ENCODE measurements at places on chromosomes 4 and X.

- no peak for DNase-seq
Measured at GRCh38 chrX:105744946-105745345, 77.4 kb upstream of the NRK start.

DNA sequence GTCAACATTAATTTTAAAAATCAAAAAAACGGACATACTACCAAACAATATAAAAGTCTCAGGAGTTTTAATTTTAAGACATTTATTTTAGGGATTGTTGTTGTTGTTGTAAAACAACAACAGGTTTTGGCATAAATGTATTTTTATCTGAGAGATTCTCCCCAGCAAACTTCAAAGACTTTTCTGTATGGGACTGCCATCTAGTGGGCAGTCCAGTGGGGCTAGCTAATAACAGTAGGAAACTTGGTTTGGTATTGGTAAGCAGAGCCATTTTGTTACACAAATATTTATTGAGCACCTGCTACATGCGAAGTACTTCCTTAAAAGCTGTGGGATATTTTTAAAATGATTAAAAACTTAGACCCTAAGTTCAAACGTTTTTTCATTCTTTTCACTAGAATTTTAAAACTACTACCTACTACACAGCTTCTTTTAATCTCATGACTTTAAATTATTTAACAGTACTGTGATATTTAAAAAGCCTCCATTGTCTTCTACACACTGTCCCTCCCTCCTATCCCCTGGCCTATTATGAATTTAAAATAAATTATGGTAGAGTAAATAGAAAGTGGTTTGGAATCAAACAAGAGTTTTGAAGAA, 1028.4 kb upstream of the INTU start:
- no peak for DNase-seq

GRCh38 chr4:146178126-146178525, 2.6 kb downstream of the LSM6 start:
- no peak for DNase-seq

GRCh38 chr4:184053434-184053833, 148.3 kb downstream of the STOX2 start:
- DNase-seq = no peak

- DNase-seq = no peak
Measured at GRCh38 chrX:29699239-29699638, 516.1 kb upstream of the MAGEB2 start.

DNA sequence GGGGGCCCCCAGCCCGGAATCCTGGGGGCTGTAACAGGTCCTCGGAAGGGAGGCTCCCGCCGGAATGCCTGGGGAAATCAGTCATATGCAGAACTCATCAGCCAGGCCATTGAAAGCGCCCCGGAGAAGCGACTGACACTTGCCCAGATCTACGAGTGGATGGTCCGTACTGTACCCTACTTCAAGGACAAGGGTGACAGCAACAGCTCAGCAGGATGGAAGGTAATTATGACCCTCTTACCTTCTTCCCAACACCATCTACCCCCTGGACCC, 1.0 kb downstream of the FOXO4 start:
- no peak for DNase-seq

DNA sequence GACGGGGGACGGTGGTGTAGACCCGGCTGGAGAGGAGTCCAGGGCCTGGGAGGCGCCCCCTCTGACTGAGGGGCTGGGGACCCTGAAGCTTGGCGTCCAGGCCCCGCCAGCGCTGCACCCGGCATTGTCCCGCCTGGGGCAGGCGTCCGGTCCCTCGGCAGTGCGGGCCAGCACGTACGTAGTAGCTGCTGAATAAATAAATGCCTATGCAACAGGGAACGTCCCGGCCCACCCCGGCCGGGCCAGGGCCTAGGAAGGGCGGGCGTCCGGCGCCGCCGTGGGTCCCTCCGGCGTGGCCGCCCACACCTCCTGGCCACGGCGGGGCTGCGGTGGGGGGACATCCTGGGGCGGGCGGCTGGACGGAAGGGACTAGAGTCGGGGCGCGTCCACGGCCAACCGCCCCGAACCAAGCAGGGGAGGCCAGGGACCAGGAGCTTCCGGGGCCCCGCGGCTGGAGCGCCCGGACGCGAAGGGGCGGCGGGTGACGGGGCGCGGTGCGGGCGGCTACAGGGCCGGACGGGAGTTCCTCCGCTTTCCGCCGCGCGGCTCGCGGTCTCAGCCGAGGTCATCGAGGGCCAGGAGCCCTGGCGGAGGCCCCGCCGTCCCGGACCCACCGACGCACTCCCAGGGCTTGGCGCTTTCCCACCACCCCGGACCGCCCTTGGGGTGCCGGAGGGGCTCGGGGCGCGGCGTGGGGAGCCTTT, 886 bp upstream of the WWC2 start:
- no peak for DNase-seq

- DNase-seq = no peak
Measured at GRCh38 chr4:94650690-94651089, 107.1 kb upstream of the BMPR1B start.

DNA sequence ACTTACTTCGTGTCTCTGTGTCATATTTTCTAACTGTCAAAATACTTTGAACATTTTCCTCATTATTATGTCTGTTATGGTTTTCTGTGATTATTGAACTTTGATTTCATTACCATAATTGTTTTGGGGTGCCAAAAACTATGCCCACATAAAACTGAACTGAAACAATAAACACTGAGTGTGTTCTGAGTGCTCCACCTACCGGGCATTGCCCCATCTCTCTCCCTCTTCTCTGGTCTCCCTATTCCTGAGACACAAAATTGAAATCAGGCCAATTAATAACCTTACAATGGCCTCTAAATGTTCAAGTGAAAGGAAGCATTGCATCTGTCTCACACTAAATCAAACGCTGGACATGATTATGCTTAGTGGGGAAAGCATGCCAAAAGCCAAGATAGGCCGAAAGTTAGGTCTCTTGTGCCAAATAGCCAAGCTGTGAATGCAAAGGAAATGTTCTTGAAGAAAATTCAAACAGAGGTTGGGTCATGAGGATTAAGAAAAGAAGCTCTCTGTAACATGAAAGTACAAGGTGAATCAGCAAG, 972.3 kb downstream of the PCDH7 start:
- DNase-seq = no peak

- no peak for DNase-seq
Measured at GRCh38 chrX:150753357-150753756, 60.2 kb downstream of the MTMR1 start.

GRCh38 chr4:104625706-104626105, 131.0 kb upstream of the CXXC4 start:
- DNase-seq = no peak

DNA sequence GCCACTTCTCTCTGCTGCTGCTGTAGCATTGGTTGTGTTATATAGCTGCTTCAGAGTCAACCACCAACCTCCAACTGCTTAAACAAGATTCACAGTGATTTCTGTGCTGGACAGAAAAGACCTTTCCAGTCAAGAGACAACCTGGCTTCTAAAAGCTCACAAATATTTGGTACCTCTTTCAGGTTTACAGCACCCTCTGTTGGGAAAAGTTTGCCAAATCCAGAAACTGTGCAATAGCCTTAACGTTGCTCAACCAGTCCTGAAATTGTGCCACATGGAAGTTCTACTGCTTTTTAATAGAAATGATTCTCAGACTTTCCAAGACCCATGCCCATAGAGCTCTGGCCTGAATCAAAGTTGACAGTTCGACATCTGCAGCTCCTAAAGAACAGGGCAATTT, 842.1 kb upstream of the HTR2C start:
- DNase-seq = no peak

DNA sequence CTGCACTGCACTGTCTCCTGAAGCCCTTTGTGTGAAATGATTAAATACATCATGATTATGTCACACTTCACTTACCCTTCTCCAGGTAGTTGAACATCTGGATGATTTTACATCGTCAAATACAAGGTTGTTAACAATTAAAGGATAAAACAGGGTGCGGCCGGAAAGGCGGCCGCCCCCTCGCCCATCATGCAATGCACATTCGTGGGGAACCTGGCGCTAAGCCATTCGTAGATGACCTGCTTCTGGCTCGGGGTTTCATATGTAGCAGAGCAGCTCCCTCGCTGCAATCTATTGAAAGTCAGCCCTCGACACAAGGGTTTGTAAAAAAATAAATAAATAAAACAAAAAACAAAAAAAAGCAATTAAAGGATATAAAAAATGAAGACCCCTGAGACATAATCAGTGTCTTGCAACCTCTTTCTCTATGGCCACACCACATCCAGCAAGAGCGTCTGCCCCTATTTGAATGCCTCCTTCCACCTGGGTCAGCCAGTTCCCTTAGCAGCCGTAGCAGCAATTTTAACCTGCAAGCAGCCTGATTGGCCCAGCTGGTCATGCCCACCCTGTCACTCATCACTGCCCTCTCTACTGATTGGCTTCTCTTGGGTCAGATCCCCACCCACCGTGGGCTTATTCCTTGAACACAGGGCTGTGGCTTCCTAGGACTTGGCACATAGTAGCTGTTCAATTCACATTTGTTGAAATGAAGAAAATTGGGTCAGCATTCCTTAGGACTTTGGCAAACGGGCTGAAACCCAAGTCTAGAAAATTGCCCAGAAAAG, 147.8 kb upstream of the PSAPL1 start:
- DNase-seq = no peak

DNA sequence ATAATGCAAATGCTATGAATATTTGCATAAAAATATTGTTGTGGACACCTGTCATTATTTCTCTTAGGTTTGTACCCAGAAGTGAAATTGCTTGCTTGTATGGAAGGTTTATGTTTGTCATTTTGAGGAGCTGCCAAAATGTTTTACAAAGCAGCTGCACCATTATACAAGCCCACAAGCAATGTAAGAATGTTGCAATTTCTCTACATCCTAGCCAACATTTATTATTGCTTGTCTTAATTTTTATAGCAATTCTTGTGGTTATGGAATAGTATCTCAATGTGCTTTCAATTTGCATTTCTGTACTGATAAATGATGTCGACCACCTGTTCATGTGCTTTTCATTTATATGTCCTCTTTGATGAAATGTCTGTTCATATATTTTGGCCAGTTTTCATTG, 18.7 kb upstream of the RBMX start:
- no peak for DNase-seq

GRCh38 chr4:45578874-45579273, 545.0 kb downstream of the GABRG1 start:
- no peak for DNase-seq

DNA sequence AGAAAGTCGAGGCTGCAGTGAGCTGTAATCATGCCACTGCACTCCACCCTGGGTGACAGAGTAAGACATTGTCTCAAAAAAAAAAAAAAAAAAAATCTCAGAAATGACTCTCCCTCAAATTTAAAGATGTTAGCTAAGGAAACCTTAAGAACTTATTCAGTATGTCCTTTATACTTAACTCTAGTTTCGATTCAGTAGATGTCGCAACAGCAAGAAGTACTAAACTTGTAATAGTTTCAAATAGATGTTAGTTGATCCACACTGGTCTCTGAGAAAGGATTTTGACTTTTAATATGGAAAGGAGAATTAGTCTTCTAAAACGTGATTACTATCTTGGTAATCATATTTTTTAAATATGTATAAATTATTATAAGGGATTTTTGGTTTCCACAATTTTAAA, 29.6 kb downstream of the NKX3-2 start:
- no peak for DNase-seq

DNA sequence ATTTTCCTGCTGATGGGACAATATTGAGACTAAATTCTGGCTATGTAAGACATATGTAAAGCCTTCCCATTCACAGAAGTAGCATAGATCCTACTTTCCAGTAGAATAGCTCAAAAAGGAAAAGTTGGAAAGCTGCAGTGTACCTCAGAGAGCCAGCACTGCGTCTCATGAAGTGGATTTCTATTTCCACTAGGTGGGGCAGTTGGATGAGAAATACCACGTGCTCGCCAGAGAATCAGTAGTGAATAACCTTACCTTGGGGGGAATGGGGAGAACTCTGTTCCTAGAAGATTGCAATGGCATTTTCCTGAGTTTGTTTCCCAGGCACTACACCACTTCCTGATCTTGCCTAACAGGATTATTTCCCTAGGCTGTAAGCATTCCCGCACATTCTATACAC, 907.1 kb downstream of the FSTL5 start:
- no peak for DNase-seq

DNA sequence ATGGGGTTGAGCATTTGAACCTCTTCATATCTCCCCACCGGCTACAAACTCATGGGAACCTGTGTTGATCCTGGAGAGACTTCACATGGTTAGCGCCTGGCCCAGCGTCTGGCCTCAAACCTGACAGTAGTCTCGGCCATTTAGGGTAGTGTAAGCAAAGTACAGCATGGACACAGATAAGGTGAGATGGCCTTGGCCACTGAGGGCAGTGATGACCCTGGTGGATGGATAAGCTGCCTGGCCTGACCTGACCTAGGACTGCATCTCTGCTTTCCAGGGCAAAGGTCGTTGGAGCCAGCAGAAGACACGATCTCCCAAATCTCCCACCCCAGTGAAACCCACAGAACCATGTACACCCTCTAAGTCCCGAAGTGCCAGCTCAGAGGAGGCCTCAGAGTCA, 51.7 kb downstream of the BCORL1 start:
- DNase-seq = no peak

DNA sequence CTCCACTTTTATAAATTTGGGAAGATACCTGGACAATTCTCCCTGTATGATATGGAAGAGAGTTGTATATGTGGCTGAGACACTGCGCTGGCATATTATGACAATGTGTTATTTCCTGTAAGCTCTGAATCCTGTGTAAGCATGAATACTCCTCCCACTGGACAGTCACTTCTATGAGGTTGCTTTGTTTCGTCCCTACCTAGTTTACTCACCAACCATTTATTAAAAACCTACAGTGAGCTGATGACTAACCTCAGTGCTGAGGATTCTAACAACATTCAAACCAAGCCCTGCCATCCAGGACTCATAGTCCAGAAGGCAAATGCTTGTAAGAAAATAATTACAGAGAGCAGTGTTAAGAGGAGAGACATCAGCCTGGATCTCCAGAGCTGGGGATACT, 1632.9 kb upstream of the TENM3 start:
- no peak for DNase-seq

- no peak for DNase-seq
Measured at GRCh38 chrX:7996851-7997250, 69.6 kb upstream of the PNPLA4 start.

DNA sequence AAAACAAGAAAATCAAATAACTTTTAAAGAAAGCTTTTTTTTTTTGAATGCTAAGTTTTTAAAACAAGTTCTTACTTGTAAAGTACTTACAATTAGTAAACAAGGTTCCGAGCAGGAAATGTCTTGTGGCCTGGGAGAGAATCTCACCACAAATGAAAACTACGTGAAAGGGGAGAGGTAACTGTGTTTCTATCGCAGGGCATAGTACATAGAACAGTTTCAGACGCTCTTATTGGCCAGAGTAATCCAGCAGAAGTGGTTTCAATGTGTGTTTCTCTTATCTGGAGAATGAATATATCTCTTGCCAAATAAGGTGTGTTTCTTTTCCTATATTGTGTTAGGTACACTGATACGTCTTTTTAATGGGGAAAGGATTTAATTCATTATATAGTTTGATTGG, at the start of gene PLAC8:
Gene PLAC8 (minus strand): TSS at position 154 of the 400 bp plus-strand sequence. CDS start 6,808 bp downstream, outside the sequence.
- DNase-seq = peak; percentile 12

GRCh38 chrX:120485315-120485637, 16.2 kb upstream of the LAMP2 start:
- DNase-seq = no peak

GRCh38 chr4:2387829-2388228, 30.6 kb downstream of the ZFYVE28 start:
- DNase-seq = no peak

- no peak for DNase-seq
Measured at GRCh38 chr4:168978001-168978700, 31.9 kb downstream of the CBR4 start.

All from stimulated activated CD8-positive, alpha-beta memory T cell treated with anti-CD3 and anti-CD28 coated beads, Interleukin-2, amount 100 ng/mL, for 1 hour (primary cell).